LoVo (cell line): ENCODE measurements at places on chromosomes 4 and X.

DNA sequence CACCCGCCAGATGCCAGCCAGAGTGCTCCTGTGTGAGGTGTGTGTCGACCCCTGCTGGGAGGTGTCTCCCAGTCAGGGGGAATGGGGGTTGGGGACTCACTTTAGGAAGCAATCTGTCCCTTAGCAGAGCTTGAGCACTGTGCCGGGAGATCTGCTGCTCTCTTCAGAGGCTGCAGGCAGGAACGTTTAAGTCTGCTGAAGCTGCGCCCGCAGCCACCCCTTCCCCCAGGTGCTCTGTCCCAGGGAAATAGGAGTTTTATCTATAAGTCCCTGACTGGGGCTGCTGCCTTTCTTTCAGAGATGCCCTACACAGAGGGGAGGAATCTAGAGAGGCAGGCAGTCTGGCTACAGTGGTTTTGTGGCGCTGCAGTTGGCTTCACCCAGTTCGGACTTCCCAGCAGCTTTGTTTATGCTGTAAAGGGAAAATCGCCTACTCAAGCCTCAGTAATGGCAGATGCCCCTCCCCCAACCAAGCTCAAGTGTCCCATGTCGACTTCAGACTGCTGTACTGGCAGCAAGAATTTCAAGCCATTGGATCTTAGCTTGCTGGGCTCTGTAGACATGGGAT is 80.8 kb downstream of the CCSER1 start:
- no peak for DNase-seq

GRCh38 chr4:13483136-13483767 is 888 bp downstream of the RAB28 start:
- DNase-seq = no peak

- no peak for DNase-seq
These were observed 84.8 kb downstream of the LIMCH1 start for GRCh38 chr4:41622787-41623186.

- no peak for DNase-seq
These were observed 83.8 kb downstream of the VCX3B start for GRCh38 chrX:8548446-8548845.

DNA sequence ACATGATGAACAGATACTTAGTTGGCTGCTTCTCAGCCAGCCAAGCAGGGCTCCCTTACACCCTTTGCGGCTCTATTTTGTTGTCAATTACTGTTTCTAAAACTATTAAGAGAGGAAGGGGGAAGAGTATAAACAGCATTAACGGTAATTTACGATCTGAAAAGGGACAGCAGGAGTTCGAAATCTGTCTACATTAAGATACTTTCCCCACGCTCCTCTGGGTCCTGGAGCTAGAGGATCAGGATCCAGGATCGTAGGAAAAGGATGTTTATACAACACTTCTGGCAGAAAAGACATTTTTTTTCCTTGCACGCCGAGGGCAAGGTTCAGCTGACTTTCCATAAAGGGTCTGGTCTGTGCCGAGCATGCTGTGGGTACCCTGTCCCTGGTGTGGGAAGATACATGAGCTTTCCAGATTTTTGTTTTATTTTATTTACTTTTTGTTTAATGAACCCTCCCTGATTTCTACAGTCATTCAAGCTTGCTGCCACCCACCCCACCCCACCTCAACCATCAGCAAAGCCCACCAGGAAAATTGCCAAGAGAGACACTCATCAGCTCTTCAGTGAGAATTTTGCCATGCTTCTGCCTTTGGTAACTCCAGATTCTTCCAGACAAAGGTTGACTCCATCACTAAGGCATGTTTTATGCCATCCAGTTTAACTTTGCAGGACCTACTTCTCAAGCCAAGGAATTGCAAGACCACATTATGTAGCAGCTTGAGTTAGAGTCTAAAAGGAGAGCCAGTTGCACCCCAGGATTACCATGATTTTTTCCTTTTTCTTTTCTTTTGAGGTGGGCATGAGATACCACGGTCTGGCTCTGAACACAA is 188.1 kb downstream of the QDPR start:
- no peak for DNase-seq

GRCh38 chr4:1856943-1857699 is 1.2 kb upstream of the LETM1 start:
- no peak for DNase-seq

- no peak for DNase-seq
These were observed 49.9 kb upstream of the TEX13D start for GRCh38 chrX:124282580-124282979.

DNA sequence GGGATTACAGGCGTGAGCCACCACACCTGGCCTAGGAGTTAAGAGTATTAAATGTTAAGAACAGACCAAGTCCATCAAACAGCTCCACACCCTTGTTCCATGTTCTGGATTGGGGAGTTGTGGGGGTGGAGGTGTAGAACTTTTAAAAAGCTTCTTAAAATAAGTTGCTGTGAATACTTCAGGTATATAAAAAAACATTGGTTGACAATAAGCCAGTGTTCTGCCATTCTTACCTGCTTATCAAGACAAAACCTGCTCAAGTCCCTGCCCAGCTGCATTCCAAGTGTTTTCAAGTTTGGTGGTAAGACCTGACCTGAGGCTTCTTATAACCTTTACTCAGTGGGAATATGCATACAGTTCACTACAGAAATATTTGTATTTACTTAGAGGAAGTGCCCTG is 6.4 kb downstream of the RBM3 start:
- no peak for DNase-seq

DNA sequence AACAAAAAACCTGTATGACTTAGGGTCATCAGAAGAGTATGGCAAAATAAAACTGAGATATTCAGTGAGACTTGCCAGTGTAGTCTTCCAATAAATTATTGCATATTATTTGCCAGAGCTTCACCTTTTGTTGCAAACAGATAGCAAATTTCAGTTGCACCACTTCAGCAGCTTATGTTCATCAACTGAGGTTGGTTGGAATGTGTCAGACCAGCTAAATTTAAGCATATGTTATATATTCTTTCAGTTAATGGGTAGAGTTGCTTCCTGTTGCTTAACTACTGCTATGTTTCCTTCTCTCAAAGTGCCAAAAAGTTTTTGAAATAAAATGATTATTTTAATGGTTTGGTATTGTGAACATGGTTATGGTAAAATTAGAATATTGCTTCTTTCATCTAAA is 61.5 kb downstream of the GALNT7 start:
- DNase-seq = no peak

DNA sequence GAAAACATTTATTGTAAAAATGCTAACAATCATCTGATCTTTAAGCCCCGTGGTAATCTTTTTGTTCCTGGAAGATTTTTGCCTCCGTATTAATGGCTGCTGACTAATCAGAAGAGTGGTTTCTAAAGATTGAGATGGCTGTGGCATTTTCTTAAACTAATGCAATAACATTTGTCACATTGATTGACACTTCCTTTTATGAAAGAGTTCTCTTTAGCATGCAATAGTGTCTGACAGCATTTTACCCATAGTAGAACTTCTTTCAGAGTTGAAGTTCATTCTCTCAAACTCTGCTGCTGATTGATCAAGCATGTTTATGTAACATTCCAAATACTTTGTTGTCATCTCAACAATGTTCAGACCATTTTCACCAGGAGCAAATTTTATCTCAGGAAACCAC is 26.8 kb upstream of the UGT2B4 start:
- no peak for DNase-seq

GRCh38 chrX:154019061-154019621 is 561 bp downstream of the IRAK1 start:
- no peak for DNase-seq

DNA sequence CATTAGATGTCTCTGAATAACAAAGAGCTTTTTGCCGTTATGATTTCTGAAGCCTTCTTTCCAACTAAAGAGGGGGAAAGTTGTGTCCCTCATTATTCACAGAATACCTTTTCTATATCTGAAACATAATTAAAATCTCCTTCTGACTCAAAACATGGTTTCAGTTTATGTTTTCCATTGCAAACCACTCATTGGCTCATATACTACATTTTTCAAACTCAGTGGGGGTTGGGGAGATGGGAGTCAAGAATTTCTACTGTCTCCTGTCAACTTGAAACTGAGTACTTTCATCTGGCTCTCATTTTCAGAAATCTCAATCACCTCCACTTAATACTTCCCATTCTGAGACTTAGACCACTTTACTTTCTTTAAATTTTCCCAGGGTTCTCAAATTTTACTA is 1839.5 kb upstream of the PCDH10 start:
- DNase-seq = no peak

DNA sequence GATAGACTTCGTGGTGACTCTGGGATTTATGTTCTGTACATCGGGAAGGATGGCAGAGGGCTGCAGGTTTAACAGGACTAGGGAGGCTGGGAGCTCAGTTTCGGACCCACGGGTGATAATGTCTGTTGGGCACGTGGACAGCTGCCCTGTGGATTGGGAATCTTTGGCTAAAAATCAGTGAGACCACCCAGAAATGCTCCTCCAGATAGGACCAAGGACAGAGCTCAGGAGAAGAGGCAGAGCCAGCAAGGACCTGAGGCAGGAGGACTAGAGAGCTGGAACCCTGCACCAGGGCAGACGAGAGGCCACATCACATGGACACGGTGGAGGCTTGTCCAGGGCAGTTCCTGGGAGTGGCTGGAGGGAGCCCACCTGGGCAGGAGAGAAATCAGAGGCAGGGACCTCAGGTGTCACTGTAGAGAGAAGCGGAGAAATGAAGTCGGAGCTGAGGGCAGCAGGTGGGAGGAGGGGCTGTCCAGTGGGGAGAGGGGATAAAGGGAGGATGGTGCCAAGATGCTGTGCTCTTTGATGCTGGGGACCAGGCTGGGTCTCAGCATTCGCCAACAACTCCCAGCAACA is 79.2 kb downstream of the CPZ start:
- no peak for DNase-seq

DNA sequence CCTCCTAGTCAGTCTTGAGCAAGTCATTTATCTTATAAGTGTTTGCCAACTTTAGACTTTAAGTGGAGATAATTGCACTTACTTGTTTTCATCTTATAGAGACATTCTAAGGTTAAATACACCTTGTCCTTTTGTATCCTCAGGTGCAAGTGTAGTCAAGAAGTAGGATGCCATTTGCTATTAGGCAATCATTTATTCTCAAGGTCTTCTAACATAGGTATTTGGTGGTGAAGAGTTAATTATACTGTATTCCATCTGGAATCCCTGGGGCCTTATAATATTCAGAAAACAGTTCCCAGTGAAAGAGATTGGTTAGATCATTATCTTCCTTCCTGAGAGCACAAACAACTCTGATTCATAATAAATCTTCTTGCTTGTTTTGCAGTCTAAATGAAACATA is 23.7 kb downstream of the SULT1E1 start:
- DNase-seq = no peak

- DNase-seq = no peak
These were observed 313.0 kb downstream of the ARHGAP10 start for GRCh38 chr4:148044912-148045352.

GRCh38 chr4:104025251-104025650 is 305.5 kb upstream of the TACR3 start:
- no peak for DNase-seq

GRCh38 chrX:32451954-32452695 is 759.2 kb downstream of the DMD start:
- DNase-seq = no peak

- no peak for DNase-seq
These were observed 1.0 kb upstream of the AASDH start for GRCh38 chr4:56388306-56388705.

- no peak for DNase-seq
These were observed 41.8 kb upstream of the AP1AR start for GRCh38 chr4:112189754-112190153.

DNA sequence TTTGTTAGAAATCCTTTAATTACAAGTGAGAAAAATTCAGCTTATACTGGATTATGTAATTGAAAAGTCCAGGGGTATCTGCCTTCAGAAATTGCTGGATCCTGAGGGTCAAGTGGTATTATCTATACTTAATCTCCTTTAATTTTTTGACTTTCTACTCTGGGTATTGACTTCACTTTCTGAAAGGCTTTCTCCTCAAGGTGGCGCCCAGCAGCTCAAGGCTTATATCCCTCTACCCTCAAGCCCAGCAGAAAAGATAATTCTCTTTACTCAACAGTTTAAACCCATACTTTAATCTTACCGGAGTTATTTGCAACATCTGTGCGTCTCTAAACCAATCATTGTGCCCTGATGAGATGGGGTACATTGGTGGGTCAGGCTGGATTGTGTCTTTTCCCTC is 129.5 kb downstream of the LARP7 start:
- DNase-seq = no peak

DNA sequence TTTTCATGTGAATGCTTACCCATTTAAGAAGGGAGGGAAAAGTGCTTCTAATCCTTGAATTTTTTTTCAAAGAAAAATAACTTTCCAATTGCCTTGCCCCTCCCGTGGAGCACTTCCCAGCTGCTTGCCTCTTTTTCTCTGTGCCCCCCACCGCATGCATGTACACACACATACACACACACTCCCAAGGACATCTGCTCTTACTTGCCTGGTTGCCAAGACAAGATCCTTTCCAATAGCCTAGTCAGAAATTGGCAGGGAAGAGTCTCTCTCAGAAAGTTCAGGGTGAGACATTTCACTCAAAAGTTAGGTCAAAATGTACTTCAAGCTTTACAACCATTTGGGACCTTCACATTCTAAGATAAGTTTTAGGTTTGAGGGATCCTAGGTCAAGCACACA is 10.9 kb downstream of the HHIP start:
- DNase-seq = no peak

GRCh38 chrX:118345045-118345463 is 852 bp upstream of the WDR44 start:
- no peak for DNase-seq

DNA sequence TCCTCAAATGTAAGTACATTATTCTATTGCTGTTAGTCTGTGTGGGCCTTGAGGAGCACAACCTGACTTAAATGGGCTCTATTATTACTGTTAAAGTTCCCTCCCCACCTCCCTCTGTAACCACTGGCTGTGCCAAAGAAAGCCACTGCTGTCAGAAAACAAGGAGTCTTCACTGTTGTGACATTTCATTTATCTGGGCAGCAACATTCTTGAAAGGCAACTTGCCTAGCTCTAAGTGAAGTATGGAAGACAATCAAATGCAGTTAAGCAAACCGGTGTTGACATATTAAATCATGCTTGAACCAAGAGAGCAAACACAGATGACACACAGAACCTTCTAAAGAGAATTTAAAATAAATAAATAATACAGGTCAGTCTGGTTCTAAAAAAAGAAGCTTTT is 81.0 kb downstream of the EPHA5 start:
- no peak for DNase-seq

DNA sequence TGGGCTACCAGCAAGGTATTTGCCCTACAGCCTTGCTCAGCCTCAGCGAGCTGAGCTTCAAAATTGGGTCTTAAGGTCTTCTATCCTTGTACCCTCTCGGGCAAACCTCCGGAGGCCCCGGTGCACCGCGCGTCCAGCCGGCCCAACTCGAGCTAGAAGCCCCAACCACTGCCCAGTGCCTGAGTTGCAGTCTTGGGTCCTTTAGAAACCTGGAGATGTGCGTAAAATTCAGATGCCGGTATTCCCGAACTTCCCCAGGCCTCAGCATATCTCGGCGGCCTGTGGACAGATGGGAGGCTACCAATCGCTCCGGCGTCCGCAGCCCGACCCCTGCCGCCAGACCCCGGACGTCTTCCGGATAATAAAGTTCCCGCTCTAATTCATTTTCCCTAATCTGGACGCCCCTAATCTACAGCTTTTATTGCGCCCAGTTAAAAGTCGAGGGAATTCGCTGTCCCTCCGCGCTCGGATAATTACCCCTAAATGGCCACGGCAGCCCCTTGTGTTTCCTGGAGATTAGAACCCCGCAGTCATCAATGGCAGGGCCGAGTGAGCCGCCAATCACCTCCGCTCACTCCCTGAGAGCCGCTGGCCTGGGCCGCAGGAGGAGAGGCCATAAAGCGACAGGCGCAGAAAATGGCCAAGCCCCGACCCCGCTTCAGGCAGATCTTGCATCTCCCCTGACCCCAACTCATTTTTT is 1.5 kb upstream of the MSX1 start:
- DNase-seq = no peak

- no peak for DNase-seq
These were observed 285.5 kb upstream of the KLF3 start for GRCh38 chr4:38378478-38378877.
